ENCODE measurements at places on chromosomes 16 and 17.

GRCh38 chr16:21056396-21056795, 94.2 kb downstream of the DNAH3 start:
- no peak for DNase-seq

GRCh38 chr17:1896243-1897104, 66.7 kb downstream of the RPA1 start:
- DNase-seq: no peak

- no peak for DNase-seq
These were observed 7.1 kb upstream of the ZNF747 start for GRCh38 chr16:30541502-30542329.

- DNase-seq: no peak
These were observed 290 bp upstream of the KRTAP4-1 start for GRCh38 chr17:41185001-41185400.

GRCh38 chr16:54633943-54634362, 296.7 kb upstream of the IRX5 start:
- no peak for DNase-seq

- DNase-seq: no peak
These were observed 2.1 kb upstream of the CAMKK1 start for GRCh38 chr17:3894911-3895343.

DNA sequence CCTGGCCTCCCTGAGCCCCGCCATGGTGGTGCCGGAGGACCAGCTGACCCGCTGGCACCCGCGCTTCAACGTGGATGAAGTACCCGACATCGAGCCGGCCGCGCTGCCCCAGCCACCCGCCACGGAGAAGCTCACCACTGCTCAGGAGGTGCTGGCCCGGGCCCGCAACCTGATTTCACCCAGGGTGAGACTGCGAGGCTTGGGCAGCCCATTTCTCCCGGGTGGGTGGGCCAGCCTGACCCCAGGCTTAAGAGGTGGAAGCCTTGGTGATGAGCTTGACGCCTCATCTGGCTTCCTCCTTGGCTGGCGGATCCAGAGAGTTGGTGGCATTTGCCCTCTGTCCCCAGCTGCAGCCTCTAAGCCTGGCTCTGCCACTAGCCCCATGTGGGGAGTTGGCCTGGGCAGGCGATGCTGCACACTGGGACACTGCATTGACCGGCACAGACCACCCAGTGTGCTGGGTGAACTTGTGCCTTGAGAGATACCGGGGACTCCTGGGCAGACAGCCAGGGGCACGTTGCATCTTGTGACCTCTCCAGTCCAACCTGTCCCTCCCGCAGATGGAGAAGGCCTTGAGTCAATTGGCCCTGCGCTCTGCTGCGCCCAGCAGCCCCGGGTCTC, 3.0 kb downstream of the CDT1 start:
- DNase-seq: no peak

DNA sequence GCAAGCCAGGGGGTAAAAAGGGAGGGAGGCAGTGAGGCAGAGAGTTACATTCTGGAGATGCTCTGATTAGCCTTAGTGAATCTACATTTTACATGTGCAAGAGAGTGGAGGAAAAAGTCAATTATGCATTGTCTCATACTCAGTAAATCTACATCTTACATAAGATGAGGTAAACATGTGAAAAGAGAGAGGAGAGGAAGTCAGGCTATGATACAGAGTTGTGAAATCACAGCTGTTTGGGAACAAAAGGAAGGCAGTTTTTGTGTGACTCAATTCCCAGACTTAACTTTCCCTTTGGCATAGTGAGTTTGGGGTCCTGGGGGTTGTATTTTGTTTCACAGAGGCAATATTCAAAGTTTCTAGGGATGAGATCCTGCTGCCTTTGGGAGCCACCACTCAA, 67.8 kb downstream of the GP2 start:
- DNase-seq: no peak

GRCh38 chr16:28136751-28137434, 73.4 kb upstream of the GSG1L start:
- no peak for DNase-seq

- DNase-seq: no peak
These were observed 20.6 kb upstream of the CDH15 start for GRCh38 chr16:89150981-89151380.

GRCh38 chr17:81542431-81543338, 9.5 kb downstream of the FAAP100 start:
- DNase-seq: no peak

- DNase-seq: no peak
These were observed 7.0 kb downstream of the KATNB1 start for GRCh38 chr16:57742543-57742942.
